ENCODE measurements at places on chromosomes 6 and 20.

GRCh38 chr6:35776364-35777215, at the start of gene CLPSL2:
CLPSL2 (plus strand) TSS chr6:35776598; CDS start chr6:35776619, 21 bp downstream.
- no peak for DNase-seq

GRCh38 chr6:26221186-26221585, 134.0 kb downstream of the HFE start:
- DNase-seq, result no peak

GRCh38 chr6:104710543-104711335, 149.0 kb downstream of the HACE1 start:
- DNase-seq, result no peak

DNA sequence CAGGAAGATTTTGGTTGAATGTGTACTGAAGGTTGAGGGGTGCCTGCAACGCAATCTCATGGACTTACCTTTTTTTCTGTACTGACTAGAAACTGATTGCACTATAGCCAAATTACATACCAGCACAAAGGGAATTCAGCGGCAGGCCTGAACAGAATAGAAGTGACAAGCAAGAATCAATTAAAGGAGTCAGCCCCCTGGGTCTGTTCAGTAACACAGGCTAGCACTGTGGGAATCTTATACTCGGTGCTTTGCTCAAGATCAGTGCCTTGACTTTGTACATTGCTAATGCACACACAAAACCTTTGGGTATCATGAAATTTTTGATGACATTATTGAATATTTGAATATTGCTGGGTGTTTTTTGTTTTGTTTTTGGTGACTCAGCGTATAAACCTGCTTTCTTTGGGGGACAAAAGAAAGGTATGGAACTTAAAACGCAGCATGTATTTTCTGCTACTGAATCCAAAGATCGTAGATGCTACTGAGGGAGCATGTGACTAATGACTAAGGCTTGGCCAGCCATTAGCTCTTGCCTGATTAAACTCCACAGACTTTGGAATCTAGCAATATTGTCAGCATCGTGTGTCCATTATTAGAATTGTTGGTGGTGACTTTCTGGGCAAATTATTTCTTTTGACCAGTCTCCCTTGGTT, 236.6 kb downstream of the ARID1B start:
- no peak for DNase-seq

GRCh38 chr6:145009711-145010110, 724.6 kb downstream of the UTRN start:
- no peak for DNase-seq

- DNase-seq, result no peak
Observed at GRCh38 chr6:149278997-149279396, 38.5 kb upstream of the TAB2 start.

DNA sequence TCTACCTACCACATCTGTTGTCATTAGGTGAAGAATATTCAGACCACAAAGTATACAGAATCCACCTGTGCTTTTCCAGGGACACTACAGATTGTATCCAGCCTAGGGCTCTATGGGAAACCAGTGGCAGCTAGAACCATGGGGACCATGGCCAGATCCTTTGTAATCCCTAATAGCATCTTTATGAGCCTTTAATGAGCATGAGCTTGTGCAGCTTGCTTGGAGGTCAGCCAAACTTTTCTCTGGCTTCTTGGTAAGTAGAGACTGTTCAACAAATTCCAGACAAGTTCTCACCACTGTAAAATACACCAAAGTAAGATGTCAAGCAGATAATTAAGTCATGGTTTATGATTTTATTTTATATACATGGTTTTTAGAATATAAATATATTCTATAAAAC, 301.6 kb upstream of the ADGRB3 start:
- no peak for DNase-seq

DNA sequence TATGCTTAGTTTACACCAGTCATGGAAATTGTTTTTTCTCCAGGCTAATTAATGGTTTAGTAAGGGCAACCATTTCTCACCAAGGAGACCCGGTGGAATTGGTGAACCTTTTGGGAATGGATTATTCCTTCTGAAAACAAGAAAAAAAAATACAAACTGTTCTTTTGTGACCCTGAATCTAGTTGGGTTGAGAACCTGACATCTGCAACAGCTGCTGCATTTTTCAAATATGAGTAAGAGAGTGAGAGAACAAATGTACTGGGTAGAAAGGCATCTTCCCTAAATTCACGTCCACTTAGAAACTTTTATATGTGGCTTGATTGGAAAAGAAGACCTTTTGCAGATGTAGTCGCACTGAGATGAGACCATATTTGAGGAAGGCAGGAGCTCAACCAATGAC, 553.4 kb upstream of the EPHA7 start:
- DNase-seq, result no peak

- no peak for DNase-seq
Observed at GRCh38 chr6:68638230-68638900, 3.3 kb downstream of the ADGRB3 start.

GRCh38 chr20:1809611-1810510, 85.3 kb upstream of the SIRPA start:
- DNase-seq, result no peak

- no peak for DNase-seq
Observed at GRCh38 chr6:118171852-118172251, 264.8 kb downstream of the SLC35F1 start.

GRCh38 chr20:9615766-9616454, 101.5 kb downstream of the LAMP5 start:
- no peak for DNase-seq

GRCh38 chr20:13777171-13777601, 7.5 kb downstream of the ESF1 start:
- DNase-seq, result no peak

DNA sequence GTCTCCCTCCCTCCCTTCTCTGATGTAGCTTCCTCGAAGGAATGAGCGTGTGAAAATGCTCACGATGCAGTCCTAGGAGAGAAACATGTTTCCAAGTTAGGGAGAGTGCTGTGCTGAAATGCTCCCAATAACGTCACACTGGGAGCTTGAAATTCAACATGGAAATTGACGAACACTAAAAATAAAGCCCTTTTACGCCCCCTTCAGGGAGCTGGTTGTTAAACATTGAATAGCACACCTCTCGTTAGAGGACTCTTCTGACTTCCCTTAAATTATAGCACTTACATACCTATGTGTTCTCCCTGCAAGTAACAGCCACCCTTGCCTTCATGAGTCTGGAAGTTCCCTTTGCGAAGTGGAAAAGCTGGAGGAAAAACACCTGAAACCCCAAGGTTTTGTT, 88.6 kb downstream of the BFSP1 start:
- DNase-seq, result no peak

DNA sequence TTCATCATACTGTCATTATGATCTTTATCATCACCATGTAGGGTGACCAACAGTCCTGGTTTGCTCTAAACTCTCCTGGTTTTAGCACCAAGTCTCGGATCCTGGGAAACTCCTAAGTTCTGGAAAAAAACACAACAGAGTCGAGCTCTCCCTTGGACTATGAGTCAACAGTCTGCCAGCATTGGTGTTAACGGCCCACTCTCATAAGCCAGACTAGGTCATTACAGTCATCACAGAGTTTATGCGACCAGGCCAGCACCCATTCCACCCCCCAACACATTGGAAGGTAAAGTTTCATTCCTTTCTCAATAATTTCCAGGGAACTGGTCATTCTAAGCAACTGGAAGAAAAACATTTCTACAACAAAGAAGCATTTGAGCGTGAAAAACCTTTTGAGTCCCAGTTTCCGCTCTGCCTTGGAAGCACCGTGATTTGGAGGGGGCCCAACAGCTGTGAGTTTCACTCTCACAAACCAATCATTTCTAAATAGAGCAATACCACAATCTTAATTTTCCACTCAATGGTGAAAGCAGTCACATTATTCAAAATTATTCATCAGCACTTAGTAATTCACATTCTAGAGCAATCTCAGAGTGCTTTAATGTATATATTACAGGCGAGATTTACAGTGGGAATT, 445.0 kb downstream of the CDH26 start:
- no peak for DNase-seq

DNA sequence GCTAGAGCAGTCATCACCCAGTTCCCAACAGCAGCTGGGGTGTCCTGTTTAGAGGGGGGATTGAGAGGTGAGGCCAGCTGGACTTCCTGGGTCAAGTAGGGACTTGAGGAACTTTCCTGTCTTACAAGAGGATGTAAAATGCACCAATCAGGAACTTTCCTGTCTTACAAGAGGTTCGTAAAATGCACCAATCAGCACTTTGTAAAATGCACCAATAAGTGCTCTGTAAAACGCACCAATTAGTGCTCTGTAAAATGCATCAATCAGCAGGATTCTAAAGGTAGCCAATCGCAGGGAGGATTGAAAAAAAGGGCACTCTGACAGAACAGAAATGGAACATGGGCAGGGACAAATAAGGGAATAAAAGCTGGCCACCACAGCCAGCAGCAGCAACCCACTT, 225.7 kb downstream of the GMPR start:
- no peak for DNase-seq

DNA sequence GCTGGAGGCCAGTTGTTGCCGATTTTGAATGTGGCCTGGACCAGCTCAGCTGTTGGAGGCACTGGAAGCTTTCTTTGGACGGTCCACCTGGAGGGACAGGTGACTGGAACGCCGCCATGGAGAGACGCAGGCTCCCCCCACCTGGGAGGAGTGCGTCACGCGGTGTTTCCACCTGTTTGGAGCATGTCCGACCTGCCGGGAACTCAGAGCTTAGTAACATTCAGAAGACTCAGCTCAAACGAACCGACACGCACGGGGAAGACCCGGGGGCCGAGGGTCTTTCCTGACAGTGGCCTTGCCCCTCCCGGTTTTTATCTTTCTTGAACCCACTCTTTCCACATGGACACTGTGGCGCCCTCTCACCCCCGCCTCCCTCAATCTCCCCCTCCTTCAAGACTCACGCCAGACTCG, 141.6 kb downstream of the SMOC2 start:
- no peak for DNase-seq

- no peak for DNase-seq
Observed at GRCh38 chr6:46704562-46704961, 16.9 kb downstream of the TDRD6 start.

All from activated CD4-positive, CD25-positive, alpha-beta regulatory T cell treated with anti-CD3 and anti-CD28 coated beads, Interleukin-2, amount 50 U/mL, for 72 hours (primary cell).